Suppressor macrophage treated with lipopolysaccharide for 4 hours (primary cell): ENCODE measurements at places on chromosomes 7 and 10.

DNA sequence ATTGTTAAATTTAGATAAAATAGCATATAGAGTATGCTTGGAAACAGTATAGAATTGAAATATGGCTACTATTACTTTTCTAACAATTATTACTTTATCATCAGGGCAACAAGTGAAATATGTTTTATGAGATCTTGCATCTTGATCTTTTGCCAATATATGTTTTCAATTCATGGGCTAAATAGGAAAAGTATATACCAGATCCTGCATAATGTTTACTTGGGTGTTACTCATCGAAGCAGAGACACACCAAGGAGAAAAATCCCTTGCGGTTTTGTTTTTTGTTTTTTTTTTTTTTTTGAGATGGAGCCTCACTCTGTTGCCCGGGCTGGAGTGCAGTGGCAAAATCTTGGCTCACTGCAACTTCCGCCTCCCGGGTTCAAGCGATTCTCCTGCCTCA lies 541.4 kb downstream of the SUGCT start:
- no peak for DNase-seq

GRCh38 chr10:122665329-122665860 lies 34.3 kb downstream of the C10orf120 start:
- DNase-seq, result no peak

- DNase-seq, result peak; percentile 84
These were observed 74.0 kb downstream of the ARID5B start for GRCh38 chr10:61975391-61975932.

DNA sequence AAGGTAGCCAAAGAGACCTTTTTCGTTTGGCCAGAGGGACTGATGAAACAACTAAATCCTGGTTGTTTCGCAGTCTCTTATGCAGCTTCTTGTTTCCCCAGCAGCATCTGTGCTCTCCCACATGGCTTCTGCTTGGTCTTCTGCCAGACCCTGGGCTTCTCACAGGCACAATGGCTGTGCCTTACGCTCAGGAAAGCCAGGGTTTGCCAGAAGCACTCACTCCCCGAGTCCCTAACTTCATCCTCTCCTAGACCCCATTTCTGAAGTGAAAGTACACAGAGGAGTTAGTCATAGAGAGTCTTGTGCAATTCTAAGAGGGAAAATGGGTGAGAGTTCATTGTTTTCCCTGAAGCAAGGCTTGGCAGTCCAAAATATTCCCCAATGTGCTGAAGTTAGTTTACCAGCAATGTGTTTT lies 121.7 kb downstream of the EVX1 start:
- peak; percentile 56 for DNase-seq

DNA sequence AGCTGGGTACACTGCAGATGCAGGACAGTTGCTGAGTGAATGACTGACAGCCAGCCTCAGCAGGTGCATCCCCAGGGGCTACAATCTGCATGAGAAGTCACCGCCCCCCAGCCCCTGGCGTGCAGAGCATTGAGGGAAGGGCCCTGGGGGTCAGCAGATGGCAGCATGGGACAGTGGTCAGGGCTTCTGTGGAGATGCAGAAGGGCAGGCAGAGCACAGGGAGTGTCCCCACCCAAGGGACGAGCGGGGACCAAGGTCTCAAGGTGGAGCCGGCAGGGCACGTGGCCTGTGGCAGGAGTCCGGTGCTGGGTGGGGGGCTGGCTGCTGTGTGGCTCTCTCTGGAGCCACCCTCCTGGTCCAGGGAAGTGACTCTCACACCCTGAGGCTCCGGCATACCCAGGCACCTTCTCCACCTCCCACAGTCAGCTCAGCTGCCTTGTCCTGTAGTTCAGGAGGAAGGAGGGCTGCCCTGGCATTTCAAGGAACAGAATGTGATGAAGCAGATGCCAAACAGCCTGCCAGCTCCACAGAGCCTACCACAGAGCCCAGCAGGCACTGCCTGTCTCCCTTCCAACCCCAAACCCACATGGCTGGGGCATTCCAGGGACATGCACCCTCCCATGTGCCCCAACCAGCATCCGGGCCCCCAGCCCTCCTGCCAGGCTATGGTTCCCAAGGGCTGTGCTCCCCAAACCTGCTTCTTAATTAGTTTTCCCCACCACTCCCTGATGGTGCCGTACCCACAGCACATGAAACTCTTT lies 114.5 kb downstream of the TMEM130 start:
- peak; percentile 5 for DNase-seq

DNA sequence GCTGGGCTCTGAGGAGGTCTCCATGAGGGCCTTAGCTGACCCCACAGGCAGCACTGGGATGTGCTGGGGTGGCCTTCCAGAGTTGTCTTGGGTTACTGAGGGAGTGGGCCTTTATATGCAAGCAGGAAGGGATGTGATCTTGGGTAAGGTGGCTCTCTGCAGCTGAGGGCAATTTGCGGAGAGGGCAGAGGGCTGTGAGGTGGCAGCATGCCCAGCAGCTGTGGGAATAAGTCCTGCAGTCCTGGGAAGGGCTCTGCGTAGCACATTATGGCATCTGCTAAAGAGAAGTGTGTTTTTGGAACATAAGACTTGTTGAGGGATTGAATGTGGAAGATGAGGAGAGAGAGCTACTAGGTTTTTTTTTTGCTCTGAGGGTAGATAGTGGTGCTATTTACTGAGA lies 99.6 kb upstream of the KMT2E start:
- DNase-seq, result no peak

GRCh38 chr7:98420966-98421612 lies 20.2 kb upstream of the BAIAP2L1 start:
- DNase-seq, result no peak

DNA sequence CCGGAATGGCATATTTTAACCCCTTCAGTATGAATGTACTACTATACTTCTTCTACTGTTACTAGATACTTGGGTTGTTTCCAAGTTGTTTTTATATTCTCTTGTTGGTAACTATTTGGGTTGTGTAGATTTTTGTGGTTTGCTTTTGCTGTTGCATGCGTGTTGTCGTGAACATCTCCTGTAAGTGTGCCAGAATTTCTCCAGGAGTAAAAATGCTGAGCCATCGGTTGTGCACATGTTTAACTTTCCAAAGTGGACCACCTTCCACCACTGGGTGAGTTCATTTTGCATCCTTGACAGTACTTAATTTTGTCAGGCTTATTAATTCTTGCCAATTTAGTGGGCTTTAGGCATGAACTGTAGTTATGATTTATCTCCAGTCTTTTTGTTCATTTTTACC lies 47.9 kb downstream of the CSGALNACT2 start:
- no peak for DNase-seq

DNA sequence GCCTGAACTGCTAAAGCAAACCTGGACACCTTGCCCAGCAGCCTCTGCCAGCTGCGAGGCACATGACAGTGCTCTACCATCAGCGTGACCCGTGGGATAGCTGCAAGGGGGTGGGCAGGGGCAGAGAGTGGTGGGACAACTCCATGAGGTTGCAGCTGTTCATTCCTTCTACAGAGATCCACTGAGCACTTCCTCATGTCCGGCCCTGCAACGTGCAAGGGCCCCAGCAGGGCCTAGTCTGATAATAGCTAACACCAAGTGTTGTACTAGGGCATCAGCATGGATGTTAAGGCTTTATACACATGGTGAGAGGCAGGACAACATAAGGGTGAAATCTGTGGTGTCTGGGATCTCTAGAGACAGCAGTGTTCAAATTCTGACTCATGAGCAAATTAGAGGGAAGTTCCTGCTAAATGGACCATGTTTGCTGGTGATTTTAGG lies 14.3 kb downstream of the NOD1 start:
- peak; percentile 62 for DNase-seq

GRCh38 chr10:71985542-71986250 lies 21.5 kb downstream of the CHST3 start:
- DNase-seq, result peak; percentile 96

- DNase-seq, result peak; percentile 90
These were observed 27.6 kb upstream of the PIK3AP1 start for GRCh38 chr10:96747734-96748550.
